Stimulated activated CD4-positive, alpha-beta T cell treated with anti-CD3 and anti-CD28 coated beads, Interleukin-15, amount 100 ng/mL, for 1 hour (primary cell): ENCODE measurements at places on chromosomes 16 and 17.

DNA sequence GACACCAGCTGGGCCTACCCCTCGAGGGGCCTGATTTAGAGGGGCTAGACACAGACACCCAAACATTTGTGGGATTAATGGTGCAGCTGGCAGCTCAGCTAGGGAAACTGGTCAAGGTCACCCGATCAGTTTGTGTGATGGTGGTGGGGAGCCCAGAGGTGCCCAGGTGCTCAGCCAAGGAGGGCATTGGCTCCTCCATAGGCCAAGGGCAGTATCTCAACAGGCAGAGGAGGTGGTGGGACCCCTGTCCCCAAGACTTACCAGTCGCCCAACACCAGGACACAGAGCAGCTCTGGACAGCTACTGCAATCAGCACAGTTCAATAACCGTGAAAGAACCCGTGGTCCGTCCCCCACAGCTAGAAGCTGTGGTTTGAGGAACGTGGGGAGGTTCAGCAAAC lies 120.9 kb downstream of the C16orf78 start:
- no peak for DNase-seq

- no peak for DNase-seq
These were observed 14.0 kb downstream of the PRSS54 start for GRCh38 chr16:58280846-58281301.

DNA sequence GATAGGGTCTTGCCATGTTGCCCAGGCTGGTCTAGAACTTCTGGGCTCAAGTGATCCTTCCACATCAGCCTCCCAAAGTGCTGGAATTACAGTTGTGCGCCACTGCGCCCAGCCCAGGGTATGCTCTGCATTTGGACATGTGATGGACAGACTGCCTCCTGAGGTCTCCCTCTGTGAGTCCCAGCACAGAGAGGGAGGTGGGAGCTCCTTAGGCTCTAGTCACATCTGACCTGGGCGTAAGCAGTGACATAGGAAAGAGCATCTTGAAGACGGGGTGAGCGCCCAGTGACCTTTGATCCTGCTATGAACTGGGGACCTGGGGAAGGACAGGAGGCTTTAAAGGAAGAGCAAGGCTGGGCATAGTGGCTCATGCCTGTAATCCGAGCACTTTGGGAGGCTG lies 2.2 kb upstream of the GFAP start:
- no peak for DNase-seq

- DNase-seq: no peak
These were observed 35.1 kb upstream of the IL21R start for GRCh38 chr16:27366687-27367460.

- no peak for DNase-seq
These were observed 2.7 kb downstream of the TOM1L1 start for GRCh38 chr17:54903375-54903774.

DNA sequence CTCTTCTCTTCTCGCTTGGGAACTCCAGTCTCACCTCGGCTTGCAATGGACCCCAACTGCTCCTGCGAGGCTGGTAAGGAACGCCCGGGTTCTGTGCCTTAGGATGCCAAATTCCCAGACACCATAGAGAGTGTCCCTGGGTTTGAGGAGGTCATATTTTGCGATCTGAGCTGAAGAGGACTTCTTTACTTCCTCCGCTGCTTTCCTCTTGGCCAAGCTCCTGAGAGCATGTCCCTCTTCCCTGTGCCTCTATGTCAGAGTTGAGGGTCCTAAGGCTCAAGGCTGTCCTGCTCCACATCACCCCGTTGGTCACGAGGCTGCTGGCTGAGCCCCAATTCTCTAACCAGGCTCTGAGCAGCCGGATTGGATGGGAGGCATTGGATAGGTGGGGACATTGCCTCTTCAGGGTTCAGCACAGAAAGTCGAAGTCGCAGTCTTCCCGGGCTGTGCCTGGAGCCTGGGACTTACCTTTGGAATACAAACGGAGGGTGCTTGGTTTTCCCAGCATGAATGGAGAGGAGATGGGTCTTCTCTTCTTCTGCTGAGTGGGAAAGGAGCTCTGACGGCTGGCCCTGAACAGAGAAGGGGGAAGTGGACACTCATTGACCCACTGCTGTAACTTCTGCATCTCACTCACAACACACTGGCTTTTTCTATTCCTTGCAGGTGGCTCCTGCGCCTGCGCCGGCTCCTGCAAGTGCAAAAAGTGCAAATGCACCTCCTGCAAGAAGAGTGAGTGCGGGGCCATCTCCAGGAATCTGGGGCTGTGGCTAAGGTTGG lies 416 bp downstream of the MT1H start:
- no peak for DNase-seq

GRCh38 chr16:69554495-69554894 lies 11.3 kb upstream of the NFAT5 start:
- no peak for DNase-seq

GRCh38 chr16:23497543-23497868 lies 12.8 kb downstream of the GGA2 start:
- no peak for DNase-seq

DNA sequence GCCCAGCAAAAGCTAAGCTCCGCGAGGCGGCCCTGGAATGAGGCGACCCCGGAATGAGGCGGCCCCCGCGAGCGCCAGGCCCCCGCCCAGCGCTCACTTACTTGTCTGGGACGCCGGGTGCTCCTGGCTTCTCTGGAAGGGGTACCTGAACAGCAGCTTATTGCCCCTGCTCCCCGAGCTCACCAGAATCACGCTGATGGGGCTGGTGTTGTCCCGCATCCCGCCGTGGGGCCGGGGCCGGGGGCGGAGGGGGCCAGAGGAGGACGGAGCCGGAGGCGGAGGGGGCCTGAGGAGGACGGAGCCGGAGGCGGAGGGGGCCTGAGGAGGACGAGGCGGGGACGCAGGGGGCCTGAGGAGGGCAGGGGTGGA lies 440 bp downstream of the NPRL3 start:
- no peak for DNase-seq

DNA sequence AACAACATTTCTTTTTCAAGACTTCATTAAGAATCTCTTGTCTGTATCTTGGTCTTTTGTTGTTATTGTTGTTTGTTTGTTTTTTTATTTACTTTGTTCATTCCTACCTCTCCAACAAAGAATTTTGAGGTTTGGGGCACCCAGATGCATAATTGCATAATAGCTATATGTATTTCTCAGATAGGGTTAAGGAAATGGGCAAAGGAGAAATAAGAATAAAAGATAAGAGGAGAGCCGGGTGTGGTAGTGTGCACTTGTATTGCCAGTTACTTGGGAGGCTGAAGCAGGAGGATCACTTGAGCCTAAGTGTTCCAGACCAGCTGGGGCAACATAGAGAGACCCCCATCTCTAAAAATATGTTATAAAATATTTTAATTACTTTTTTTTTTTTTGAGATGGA lies 30.5 kb downstream of the CDH1 start:
- no peak for DNase-seq

GRCh38 chr17:41683441-41684007 lies 5.2 kb upstream of the EIF1 start:
- DNase-seq: no peak

DNA sequence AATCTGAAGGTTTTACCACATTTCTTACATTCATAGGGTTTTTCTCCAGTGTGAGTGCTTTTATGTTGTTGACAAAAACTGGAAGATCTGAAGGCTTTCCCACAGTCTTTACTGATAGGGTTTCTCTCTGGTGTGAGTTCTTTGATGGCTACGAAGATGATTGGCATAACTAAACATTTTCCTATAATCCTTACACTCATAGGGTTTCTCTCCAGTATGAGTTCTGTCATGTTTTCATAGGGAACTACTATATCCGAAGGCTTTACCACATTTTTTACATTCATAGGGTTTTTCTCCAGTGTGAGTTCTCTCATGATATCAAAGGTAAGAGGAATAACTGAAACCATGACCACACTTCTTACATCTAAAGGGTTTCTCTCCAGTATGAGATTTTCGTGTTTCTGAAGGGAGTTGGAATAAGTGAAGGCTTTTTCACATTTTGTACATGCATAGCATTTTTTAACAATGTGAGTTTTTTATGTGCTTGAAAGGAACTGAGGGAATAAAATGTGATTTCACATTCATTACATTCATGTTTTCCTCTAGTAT lies 1987.7 kb downstream of the TP53TG3F start:
- DNase-seq: no peak

DNA sequence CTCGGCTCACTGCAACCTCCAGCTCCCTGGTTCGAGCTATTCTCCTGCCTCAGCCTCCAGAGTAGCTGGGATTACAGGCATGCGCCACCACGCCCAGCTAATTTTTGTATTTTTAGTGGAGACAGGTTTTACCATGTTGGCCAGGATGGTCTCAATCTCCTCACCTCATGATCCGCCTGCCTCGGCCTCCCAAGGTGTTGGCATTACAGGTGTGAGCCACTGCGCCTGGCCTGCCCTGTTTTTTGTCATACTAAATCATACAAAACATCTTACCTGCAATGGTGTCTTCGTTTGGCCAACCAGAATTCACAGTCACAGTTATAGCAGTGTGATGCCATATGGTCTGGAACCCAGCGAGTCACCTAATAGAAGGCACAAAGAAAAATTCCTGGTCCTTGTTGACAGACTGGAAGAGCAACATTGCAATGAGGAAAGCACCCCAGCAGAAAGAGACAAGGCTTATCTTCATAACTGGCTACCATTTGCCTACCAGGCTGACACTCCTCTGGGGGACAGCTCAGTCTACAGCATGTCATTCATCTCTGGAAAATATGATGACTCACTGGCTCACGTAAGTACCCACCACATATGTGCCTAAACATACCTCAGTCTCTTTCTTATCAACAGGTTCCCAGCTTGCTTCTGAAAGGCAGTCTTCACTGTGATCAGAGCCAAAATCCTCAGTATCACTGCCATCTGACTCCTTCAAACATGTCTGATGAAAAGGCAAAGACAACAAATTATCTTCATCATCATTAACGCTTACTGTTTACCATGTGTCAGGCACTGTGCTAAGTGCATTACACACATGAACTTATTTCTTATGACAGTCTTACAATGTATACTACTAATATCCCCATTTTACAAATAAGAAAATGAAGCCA lies 4.3 kb upstream of the HSF5 start:
- DNase-seq: no peak

GRCh38 chr17:9729034-9729650 lies 62.2 kb downstream of the DHRS7C start:
- no peak for DNase-seq

GRCh38 chr17:6536566-6537065 lies 19.7 kb downstream of the PITPNM3 start:
- no peak for DNase-seq

GRCh38 chr17:8444494-8444893 lies 8.8 kb downstream of the NDEL1 start:
- DNase-seq: no peak

- DNase-seq: no peak
These were observed 35.6 kb downstream of the TENT4B start for GRCh38 chr16:50188619-50189136.

GRCh38 chr17:34658811-34659560 lies 79.6 kb downstream of the TMEM132E start:
- DNase-seq: no peak

DNA sequence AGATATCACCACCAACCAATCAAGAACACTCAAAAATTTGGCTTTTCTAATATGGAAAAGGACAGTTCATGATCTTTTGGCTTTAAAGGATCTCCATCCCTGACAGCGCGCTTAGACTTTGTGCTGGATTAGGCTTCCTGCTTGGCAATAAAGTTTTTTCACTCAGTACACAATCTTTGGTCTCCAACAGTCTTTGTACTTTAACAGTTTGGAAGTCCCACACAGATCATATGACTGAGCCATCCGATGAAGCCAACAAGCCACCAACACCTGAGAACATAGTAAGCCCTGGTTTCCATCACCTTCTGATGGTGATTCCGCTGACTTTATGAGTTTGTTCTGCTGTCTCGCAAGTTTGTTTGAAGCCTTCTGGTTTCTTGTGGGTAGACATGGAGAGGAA lies 34.3 kb downstream of the SMURF2 start:
- no peak for DNase-seq

DNA sequence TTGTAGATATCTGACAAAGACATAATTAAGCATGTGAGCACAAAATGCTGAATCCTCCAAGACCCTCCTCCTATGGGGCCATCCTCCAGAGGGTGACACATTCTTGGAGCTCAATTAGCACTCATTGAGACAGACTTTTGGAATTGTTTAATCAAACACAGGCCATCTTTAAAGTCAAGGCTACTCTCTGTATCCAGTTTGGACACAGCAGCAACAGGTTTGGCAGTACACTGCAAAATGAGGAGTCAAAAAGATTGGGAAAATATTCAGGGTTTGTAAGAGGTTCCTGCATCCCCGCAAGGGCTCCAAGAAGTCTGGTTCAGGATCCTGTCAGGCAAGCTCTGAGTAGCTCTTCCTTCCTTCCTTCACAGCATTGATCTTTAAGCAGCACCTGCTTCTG lies 1.3 kb downstream of the ITFG1 start:
- no peak for DNase-seq

DNA sequence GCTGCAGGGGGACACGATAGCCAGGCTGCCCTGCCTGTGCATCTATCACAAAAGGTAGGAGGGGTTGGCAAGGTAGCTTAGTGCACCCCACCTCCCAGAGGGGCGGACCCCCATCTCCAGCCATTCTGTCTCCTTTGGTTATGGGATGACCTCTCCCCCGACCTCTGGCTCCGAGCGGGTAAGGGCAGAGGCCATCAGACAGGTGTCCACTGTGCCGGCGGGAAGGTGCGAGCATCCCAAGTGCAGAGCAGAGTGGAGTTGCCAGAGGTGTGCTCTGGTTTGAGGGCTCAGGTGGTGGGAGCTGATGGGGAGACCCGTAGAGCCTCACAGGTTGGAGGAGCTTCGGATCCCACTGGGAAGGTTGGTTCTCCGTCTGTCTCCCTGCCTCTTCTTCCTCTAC lies 11.7 kb downstream of the LDHD start:
- no peak for DNase-seq

DNA sequence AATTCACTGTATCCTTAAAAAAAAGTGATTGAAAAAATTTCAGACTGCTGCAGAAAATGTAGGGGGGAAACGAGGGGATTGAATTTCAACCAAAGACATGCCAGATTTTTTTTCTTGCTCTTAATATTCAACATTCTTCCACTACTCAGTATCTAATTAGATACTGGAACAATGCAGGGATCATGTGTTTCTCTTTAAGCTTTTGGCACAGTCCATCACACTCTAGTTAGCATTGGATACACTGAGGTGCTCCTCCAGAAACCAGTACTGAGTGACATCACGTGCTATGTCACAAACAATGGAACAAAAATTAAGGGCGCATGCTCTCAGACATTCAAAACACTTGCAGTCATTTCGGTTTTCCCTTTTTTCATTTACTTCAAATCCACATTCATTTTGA lies 298.6 kb upstream of the PSMD7 start:
- DNase-seq: no peak

DNA sequence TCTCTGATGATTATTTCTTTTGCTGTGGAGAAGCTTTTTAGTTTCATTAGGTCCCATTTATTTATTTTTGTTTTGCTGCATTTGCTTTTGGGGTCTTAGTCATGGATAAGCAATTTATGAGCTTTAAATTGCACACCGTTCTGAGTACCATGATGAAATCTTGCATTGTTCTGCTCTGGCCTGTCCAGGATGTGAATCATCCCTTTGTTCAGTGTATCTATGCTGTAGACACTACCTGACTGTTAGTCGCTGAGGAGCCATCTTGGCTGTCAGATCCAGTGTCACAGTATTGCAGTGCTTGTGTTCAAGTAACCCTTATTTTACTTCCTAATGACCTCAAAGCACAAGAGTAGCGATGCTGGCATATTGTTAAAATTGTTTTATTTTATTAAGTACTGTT lies 218.0 kb upstream of the CNTNAP4 start:
- DNase-seq: no peak
